Transverse colon (tissue), 4 donors: ENCODE measurements at places on chromosomes 3 and 15. TPM values are rescaled to one million over a fixed set of nuclear protein-coding genes. Genes with fewer than 3 reads are reported as not detected.

- no peak for DNase-seq
Observed at GRCh38 chr3:61803983-61804382, 242.6 kb downstream of the PTPRG start.

- DNase-seq, result peak; percentile 20
Observed at GRCh38 chr3:143000528-143000927, 842 bp upstream of the U2SURP start.

DNA sequence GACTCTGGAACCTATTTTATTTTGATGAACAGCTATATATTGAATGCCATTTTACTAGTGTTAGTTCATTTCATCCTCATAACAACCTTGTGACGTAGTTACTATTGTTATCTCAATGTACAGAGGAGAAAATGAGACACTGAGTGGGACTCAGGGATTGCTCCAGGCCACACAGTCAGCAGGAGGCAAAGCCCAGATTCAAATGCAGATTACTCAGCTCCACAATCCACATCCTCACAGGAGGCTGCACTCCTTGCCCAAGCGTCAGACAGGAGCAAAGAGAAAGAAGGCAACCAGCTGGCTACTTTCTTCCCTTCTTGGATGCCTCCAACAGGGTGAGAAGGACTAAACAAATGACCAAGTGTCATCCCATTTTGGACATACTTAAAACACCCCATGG lies 92.0 kb upstream of the CCDC54 start:
- DNase-seq, result no peak

- DNase-seq, result no peak
Observed at GRCh38 chr3:112958811-112959560, 15.9 kb downstream of the CD200R1 start.

GRCh38 chr3:52350981-52351761 lies 35.1 kb downstream of the DNAH1 start:
- DNase-seq, result no peak

DNA sequence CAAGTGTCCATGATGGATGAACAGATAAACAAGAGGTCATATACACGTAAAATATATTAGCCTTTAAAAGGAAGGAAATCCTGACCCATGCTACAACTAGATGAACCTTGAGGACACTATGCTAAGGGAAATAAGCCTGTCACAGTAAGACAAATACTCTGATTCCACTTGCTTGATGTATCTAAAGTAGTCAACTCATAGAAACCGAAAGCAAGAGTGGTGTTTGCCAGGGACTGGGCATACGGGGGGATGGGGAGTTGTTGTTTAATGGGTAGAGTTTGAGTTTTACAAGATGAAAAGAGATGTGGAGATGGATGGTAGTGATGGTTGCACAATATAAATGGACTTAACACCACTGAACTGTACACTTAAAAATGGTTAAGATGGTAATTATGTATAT lies 65.4 kb downstream of the C3orf70 start:
- DNase-seq, result no peak

DNA sequence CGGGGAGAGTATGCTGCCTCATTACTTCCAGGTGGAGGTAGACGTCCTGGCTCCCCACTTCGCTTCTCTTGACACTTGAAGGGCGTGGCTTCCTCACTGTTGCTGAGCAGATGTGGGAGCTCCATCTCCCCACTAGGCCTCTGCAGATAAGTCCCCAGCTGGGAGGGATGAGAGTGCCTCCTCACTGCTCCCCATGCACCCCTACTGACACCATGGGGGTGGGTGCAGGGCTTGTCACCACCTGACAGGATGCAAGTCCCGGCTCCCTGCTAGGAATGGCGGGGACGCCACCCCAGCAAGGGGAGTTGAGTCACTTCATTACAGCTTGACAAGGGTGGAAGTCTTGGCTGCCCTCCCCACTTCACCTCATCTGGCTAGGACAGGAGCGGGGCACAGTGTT lies 36.8 kb upstream of the ATG7 start:
- DNase-seq, result no peak

DNA sequence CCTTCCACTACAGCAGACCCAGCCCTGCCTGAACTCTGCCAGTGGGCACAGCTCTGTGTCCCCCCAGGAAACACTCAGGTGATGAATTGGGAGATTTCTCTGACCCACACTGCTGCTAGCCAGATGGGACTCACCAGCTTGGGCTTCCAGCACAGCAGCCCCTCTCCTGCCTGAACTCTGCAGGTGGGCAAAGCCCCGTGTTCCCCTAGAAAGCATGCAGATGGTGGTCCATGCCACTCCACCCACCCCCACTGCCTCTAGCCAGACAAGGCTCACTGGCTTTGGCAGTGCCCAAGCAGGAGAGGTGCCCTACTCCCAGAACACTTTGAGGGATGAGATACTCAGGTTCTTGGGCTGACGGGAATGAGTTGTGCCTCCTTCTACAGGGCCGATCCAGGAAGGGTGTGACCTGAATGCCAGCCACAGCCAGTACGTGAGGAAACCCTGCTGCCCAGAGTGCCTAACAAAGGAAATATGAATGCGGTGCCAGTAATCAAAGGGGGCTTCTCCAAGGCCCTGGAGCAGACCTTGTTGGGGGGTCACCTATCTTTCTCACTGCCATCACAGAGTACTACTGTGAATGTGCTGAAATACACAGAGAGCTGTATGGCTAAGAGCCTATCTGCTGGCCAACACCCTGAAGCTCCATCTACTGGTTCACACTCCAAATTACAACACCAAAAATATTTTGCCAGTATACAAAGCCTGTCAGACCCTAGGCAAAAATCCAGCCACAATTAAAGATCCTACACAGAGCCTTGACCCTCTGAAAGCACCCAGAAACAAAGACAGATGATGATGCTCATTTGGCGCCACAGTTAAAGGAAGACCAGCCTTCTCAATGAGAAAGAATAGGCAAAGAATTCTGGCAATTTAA lies 61.9 kb downstream of the BTLA start:
- DNase-seq, result no peak

- DNase-seq, result no peak
Observed at GRCh38 chr15:70517194-70517590, 246.2 kb downstream of the UACA start.

- no peak for DNase-seq
Observed at GRCh38 chr15:76335307-76336253, 993 bp upstream of the ISL2 start.

DNA sequence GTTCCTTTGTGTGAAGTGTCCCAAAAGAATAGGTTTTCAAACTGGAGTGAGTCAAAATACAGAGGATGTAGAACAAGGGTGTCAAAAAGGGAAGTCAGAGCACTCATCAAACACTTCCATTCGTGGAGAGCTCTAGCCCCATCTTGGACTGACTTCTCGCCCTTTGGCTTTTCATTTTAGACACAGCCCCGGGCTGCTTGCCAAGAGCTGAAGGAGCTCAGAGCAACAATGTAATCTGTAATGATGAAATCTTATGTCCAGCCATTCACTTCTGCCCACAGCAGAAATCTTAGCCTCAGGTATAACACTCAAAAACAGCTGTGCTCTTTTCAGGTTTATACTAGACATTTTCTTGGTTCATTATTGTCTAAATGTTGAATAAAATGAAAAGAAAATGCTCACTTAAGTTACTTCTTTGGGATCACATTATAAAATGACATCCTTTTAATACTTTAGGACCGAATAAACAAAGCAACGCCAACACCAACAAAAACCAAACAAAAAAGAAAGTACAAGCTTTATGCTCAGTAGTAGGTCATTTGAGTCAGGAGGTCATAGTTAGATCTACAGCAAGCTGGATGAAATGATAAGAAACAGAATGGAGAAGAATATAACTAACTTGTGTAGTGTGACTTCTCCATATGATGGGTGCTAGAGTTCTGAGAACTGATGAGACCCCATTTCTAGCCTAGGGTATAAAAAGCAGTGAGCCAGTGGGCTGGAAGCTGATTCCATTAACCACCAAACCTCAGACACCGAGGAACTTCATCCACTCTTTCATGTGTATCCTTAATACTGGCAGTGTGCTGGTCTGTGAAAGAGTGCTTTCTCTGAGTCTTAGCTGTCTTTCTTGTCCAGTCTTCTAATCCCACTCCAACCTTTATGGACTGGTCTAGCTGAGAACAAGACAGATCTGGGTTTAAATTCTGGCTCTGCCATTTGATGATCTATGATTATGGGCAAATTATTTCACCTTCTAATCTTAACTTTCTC lies 131.8 kb upstream of the SLC7A14 start:
- no peak for DNase-seq

- no peak for DNase-seq
Observed at GRCh38 chr3:34634939-34635338, 836.5 kb downstream of the PDCD6IP start.

DNA sequence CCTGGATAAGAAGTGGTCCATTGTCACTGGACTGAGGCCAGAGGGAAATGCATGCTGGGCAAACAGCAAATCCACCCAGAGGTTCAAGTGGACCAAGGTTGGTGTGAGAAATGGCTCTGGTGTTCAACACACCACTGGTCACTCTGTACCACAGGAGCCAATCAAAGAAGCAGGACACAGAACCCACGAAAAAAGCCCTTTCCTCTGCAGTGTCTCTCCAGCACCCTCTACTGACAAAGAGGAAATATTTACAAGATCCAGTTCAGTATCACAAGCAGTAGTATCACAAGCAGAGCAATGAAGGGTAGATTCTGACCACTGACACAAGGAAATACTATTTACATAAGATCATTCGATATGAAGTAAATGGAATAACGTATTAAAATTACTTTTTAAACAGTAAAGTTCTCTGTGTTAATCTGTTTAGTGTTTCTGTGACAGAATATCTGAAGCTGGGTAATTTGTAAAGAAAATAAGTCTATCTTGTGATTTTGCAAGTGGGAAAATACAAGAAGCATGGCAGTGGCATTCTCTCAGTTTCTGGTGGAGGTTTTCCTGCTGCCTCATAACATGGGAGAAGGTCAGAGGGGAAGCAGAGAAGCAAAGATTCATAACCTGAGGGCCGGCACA lies 390.7 kb downstream of the EFHB start:
- no peak for DNase-seq

Gene WDR49
- not detected for total RNA-seq

Gene THBS1
- 753 TPM for total RNA-seq

Gene P3H2
- 153 TPM for total RNA-seq

Gene ZNF385D
- total RNA-seq, result 0.40 TPM

Gene NRG4
- total RNA-seq, result not detected

Gene SNURF
- not detected for total RNA-seq

Gene SKOR1
- not detected for total RNA-seq

Gene LCTL
- not detected for total RNA-seq

Gene IL5RA
- not detected for total RNA-seq

Gene HIGD2B
- total RNA-seq, result not detected

Gene ZMYND10
- total RNA-seq, result not detected

Gene XXYLT1
- 10.0 TPM for total RNA-seq
